ENCODE measurements at places on chromosomes 3 and 15.

- no peak for DNase-seq
Observed at GRCh38 chr3:186742618-186743380, 25.6 kb downstream of the KNG1 start.

- no peak for DNase-seq
Observed at GRCh38 chr3:125470671-125471070, 49.3 kb downstream of the SNX4 start.

- DNase-seq, result no peak
Observed at GRCh38 chr15:76140074-76140464, 80.3 kb downstream of the TMEM266 start.

DNA sequence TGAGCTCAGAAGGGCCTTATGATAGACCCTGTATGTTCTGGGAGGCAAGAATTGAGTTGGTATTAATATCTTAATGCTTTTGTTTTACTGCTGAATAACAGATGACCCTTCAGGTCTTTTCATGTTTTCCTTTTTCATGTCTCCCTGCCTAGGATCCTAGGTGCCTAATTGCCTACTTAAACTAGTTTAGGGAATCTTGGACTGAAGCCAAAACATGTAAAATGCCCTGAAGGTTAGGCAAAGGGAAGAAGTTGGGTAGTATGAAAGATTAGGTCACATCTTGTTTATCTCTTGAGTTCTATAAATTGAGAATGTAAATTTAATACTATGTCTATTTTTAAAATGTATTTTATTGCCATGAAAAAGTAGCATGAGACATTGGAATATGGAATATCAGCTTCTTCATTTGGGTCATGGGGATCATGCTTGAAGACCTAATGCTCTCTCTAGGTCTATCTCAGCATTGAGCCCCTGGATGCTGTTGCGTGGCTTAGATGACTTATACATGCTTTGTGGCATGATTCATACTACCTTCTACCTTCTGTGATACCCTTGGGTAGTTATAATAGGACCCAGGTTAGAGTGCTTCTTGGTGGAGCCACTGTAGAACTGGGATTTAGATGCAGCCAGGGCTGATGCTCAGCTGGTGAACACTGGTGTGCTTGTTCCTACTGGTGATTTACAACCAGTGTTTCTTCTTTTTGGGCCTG is 26.4 kb downstream of the RBM6 start:
- no peak for DNase-seq

DNA sequence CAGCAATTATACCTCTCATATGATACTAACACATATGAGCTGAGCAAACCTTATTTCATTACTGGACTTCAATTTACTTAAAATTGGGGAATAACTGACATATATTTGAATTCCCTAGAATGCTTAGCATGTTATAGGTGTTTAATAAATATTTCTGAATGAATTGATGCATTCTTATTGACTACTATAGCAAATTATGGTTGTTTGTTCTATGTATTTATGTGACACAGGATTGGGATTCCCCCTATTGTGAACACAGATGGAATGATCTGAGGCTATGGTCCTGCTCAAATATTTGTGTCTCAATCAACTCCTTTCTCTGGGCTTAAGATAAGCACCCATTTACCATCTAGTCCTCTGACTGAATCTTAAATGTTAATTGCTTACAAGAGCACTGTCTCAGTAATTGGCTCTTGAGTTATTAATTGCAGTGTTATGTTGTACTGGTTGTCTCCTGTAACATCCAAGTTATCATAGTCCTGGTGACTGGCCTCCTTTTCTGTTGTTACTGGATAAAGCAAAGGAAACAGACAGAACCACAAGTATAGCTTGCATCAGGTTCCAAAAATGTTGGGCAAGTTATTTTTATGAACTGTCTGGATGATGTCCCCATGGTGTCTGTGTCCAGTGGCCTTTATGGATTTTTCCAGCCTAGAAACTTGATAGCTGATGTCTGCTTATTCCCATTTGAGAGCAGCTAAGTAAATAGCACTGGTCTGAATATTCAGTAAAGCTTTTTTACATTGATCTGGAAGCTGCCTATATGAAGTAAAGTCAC is 2.3 kb upstream of the UACA start:
- DNase-seq, result no peak

DNA sequence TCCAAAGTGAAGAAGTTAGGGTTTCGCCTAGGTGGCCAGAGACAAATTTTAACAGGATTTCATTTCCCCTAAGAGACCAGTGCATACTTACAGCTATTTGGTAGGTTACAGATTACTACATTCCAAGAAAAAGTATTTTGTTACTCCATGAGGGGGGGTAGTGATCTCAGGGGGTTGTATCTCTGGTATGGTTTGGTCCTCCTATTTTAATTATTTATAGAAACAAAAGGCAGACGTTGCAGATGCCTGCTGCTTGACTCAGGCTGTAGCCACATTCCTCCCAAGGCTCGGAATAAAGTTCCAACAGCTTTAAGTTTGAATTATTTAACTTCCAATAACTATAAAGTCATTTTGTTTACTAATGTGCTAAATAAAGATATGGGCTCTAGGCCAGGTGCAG is 1.3 kb upstream of the TRIM59 start:
- no peak for DNase-seq

DNA sequence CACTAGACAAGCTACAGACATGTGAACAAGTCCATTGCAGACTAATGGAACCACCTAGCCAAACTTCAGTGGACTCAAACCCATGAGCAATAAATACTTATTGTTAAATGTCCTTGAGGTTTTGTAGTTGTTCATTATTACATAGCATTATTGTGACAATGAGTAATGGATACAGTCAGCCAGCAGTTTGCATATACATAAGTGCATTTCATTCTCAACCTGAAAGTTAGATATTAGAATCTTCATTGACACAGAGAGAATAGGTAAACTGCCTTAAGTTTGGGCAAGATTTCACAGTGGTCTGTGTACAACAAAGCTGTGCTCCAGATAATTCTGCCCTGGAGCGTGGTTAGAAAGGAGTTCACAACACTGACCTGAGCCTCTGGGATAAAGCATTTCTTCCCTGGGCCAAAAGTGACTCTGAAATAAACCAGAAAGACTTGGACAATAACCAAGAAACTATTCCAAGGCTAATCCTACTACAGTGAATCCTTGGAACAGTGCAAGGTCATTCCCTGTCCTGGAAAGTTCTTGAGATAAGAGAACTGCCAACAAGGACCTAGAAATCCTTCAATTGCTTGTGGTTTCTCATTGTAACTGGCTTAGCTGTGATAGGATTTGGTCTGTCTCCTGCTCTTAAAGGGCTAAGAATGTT is 225.5 kb upstream of the STT3B start:
- DNase-seq, result no peak

GRCh38 chr3:9157651-9158362 is 91.6 kb downstream of the SRGAP3 start:
- DNase-seq, result no peak

- no peak for DNase-seq
Observed at GRCh38 chr3:185727873-185728272, 97.0 kb downstream of the IGF2BP2 start.

DNA sequence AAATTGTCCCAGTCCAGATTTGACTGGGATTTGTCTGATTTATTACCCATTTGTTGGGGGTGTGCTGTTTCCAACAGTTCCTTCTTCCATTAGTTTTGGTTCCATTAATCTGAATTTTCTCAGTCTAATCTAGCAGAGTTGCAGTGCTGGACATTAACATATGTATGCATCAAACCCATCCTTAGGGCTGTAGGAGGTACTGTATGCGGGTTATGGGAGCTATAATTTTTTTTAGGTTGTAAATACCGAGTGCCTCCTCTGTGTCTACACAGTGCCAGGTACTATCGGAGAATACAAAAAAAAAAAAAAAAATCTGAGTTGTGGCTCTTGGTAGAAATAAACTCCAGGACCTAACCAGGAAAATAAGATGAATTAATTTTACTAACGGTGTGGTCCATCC is 133.8 kb downstream of the LIPC start:
- DNase-seq, result no peak

- no peak for DNase-seq
Observed at GRCh38 chr15:88939486-88939806, 26.3 kb upstream of the MFGE8 start.

GRCh38 chr15:34258151-34258550 is 33.3 kb downstream of the EMC4 start:
- DNase-seq, result no peak

DNA sequence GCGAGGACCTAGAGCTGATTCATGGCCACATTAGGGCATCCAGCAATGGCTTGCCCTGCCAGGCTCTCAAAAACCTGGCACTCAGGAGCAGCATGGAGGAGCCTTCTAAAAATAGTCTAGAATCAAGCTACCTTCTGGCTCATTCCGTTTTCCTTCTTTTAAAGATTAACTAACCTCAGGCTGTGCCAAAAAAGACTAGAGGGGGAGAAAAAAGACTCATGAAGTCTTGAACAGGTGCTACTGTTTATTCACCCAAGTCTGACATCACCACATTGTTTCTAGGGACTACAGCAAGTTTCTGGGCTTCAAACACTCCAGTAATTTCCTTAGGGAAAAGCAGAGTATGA is 125.8 kb downstream of the TNIK start:
- no peak for DNase-seq

- no peak for DNase-seq
Observed at GRCh38 chr3:8621872-8622271, 22.7 kb downstream of the SSUH2 start.

- no peak for DNase-seq
Observed at GRCh38 chr15:50231761-50232160, 33.8 kb downstream of the HDC start.

- DNase-seq, result no peak
Observed at GRCh38 chr15:63481105-63481810, 23.1 kb upstream of the USP3 start.

DNA sequence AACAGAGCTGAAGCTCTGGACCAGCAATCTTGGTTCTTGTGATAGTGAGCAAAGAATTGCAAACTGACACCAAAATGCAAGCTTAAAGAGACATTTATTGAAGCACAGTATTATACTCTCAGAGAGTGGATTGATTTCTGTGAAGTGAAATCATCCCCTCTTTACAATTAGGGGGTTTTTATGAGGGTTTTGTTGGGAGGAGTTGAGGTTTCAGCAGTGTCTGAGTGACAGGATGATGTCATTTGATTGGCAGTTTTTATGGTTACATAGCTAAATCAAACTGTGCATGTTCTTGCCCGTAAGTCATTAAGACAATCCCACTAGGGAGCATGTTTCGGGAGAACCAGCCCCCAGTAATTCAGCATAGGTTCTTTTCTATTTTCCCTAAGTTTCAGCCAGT is 1200.5 kb downstream of the SI start:
- DNase-seq, result no peak

DNA sequence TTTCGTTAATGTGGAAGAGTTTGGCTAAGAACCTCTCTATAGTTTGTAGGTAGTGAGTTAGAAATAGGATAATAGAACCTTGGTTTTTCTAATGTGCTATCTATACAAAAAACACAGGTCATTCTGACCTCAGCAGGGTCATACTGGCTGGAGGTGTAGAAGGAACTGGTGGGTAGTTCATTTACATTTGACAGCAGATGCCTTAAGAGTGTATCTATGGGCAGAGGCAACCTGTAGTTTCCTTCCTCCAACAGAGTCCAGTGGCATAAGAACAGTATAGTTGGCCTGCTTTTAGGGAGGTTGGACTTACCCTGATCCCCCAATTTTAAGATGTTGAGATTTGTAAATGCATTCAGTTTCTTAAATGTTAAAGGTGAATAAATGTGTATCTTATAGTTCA is 152.2 kb downstream of the TCF12 start:
- no peak for DNase-seq

- no peak for DNase-seq
Observed at GRCh38 chr3:197899833-197900478, 50.0 kb upstream of the RPL35A start.

DNA sequence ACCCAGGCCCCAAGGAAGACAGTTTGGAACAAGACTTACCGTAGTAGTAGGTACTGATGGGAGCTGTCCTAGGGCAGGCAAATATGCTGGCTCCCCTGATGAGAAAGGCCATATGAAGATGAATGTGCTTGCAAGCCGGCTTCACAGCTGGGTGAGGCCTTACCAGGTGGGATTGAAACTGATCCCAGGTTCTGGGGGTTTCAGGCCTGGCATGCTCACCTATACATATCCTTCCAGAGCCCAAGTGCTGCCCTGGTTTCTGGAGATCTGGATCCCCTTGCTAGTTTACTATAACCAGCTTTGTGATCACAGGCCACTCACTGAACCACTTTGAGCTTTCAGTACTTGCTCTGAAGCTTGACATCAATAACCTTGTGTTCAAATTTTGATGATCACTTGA is 274.3 kb downstream of the EPHB1 start:
- no peak for DNase-seq

DNA sequence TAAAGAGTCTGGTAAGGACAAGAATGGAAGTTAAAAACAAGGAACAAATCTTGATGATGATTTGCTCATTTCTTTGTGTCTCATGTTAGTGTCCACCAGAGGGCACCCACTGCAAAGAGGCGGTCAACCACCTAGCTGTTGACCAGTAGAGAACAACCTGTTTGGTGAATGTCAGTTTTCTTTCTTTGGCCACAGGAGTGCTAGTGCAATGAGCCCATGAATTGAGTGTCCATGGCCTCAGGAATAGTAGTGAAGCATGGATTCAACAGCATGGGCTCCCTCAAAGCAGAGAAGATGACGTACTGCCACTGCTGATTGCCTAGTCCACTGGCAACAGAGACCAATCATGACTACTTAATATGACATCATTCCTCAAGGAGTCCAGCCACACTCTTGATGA is 10.7 kb upstream of the CNTN6 start:
- peak; percentile 46 for DNase-seq

- DNase-seq, result no peak
Observed at GRCh38 chr3:108838436-108838835, 15.8 kb downstream of the TRAT1 start.

- DNase-seq, result no peak
Observed at GRCh38 chr15:101520395-101520794, 30.9 kb upstream of the PCSK6 start.

DNA sequence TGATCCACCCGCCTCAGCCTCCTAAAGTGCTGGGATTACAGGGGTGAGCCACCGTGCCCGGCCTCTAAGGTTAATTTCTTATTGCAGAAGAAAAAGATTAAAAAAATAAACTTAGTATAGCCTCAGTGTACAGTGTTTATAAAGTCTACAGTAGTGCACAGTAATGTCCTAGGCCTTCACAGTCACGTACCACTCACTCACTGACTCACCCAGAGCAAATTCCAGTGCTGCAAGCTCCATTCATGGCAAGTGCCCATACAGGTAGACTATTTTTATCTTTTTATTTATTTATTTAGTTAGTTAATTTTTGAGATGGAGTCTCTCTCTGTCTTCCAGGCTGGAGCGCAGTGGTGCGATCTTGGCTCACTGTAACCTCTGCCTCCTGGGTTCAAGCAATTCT is 3.2 kb upstream of the FLNB start:
- no peak for DNase-seq

DNA sequence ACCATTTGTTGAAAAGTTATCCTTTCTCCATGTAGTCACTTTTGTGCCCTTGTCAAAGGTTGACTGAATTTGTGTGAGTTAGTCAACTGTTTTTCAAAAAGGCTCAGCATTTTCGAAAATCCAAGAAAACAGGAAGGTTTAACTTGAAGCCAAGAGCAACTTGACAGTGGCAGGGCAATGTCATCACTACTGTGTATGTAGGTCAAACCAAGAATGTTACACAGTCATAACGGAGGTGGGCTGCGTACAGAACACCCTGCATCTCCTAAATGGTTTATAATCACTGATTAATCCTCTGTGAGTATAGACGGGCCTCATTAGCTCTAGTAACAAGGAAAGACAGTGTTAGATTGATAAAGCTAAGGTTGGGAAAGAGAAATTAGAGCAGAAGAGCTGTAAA is 1064.9 kb downstream of the FHIT start:
- DNase-seq, result no peak
